ENCODE measurements at places on chromosomes 13 and 19. TPM values are rescaled to one million over a fixed set of nuclear protein-coding genes. Genes with fewer than 3 reads are reported as not detected.

The TFDP1 gene
- 45.2 TPM for total RNA-seq

The ZNF524 gene
- 41.1 TPM for total RNA-seq

The KDM4B gene
- 35.8 TPM for total RNA-seq

The ZNF471 gene
- total RNA-seq: 3.5 TPM

The ADM5 gene
- total RNA-seq: 3.0 TPM

The ZNF738 gene
- total RNA-seq: 27.2 TPM

Data from upper lobe of left lung (tissue), 6 donors.